ENCODE measurements at places on chromosomes 2 and 18.

GRCh38 chr2:68412127-68412819 is 47.2 kb downstream of the PLEK start:
- DNase-seq: no peak

GRCh38 chr2:210681491-210681890 is 125.1 kb downstream of the CPS1 start:
- no peak for DNase-seq

DNA sequence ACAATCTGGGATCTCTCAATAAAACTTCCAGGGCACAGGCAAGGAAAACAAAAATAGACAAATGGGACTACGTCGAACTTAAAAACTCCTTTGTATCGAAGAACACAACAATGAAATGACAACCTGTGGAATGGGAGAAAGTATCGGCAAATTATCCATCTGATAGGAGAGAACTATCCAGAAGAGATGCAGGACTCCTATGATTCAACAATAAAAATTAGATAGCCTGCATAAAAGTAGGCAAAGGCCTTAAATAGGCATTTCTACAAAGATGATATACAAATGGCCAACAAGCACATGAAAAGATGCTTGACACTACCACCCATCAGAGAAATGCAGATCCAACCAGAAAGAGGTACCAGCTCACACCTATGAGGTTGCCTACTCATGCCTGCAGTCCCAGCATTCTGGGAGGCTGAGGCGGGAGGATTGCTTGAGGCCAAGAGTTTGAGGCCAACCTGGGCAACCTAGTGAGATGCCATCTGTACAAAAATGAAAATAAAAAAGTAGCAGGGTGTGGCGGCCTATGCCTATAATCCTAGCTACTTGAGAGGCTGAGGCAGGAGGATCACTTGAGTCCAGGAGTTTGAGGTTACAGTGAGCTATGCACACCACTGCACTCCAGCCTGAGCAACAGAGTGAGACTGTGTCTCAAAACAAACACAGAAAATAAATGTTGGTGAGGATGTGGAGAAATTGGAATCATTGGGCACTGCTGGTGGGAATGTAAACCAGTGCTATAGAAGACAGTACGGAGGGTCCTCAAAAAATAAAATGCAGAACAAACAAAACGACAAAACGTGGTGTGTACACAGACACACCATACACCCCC is 21.6 kb downstream of the TWIST2 start:
- no peak for DNase-seq

DNA sequence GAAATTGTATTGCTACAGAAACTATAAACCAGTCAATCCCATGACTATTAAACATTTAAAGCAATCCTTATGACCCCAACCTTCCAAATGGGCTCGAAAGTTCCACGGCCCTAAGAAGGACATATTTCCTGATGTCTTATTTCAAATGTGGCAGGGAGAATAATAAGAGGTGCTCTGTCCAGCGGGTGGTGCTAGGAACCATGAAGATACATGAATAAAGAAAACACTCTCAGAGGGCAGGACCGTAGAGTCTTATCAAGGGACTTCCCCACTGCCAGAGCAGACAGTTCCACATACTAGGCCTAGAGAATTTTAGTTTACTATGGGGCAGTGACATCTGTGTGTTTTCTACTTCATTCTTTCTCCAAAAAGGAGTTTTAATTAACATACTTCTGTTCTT is 187.1 kb upstream of the PIK3C3 start:
- no peak for DNase-seq

- DNase-seq: no peak
Observed at GRCh38 chr2:19321946-19322345, 36.5 kb downstream of the OSR1 start.

GRCh38 chr2:14942987-14943386 is 310.5 kb downstream of the LRATD1 start:
- DNase-seq: no peak

GRCh38 chr2:205024822-205025518 is 479.7 kb downstream of the PARD3B start:
- peak; percentile 81 for DNase-seq

DNA sequence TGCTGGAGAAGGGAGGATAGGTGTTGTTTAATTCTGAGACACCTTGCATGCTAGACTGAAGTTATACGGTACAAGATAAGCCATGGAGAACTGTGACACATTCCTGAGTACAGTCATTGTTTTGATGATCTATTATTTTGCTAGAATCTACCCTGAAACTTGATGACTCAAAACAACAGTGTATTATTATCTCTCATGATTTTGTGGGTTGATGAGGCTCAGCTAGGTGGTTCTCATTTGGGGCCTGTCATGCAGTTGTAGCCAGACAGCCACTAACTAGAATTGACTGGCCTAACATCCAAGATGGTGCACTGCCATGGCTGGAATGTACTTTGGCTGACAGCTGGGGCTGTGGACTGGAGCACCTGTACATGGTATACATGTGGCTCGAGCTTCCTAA is 5.4 kb upstream of the IL1R1 start:
- DNase-seq: peak; percentile 84

DNA sequence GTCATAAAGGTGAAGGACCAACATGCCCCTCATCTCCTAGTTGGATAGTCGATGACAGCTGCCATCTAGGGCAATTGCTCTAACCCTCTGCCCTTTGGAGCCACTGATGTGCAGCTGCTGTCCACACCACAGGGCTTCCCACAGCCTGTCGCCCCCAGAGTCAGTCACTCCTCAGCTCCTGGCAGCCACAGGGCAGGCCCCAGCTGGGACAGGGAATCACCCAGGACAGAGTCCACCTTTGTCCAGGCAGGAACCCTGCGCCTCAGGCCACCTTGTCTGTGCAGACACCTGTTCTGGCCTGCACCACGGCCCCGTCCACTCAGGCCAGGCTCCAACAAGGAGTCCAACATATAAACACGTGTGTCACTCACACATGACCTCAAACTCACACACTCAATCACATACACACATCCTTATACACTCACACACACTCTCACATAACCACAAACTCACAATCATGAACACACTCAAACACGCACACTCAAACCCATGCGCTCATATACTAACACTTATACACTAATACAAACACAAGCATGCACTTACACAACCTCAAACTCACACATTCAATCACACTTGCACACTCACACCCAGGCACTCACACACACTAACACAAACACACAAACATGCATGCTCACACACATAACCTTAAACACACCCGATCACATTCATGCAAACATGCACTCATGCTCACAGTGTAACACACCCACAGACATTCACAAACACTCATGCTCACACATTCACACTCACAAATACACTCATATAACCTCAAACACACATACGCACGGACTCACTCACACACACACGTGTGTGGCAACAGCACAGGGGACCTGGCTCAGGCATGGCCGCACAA is 29.7 kb downstream of the HDAC4 start:
- no peak for DNase-seq

- no peak for DNase-seq
Observed at GRCh38 chr18:36325846-36326245, 28.3 kb downstream of the FHOD3 start.

DNA sequence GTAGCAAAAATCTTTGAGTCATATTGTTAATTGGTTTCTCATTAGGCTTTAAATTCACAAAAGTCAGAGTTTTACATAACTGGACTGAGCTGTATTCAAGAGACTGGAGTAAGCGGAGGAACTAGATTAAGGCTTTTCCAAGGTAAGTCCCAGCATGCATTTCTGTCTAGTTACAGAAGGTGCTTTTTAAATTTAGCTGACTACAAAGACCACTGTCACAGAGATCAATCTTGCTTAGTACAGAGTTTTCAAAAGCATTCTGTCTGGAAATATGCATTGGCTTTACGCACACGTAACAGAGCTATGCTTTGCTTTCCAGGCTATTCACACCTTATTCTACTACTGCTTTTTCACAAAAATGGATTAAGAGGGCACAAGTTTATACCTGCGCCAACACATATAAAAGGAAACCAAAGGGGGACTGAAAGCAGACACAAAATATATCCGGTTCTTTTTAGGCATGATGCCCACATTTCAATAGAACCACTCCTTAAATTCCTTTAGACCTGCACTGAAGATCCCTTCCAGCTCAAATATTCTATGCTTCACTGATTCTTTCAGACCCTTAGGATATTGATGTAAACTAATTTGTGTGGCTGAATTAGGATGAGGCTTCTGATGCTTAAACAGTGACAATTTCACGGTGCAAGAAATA is 560.7 kb upstream of the CRIM1 start:
- no peak for DNase-seq

DNA sequence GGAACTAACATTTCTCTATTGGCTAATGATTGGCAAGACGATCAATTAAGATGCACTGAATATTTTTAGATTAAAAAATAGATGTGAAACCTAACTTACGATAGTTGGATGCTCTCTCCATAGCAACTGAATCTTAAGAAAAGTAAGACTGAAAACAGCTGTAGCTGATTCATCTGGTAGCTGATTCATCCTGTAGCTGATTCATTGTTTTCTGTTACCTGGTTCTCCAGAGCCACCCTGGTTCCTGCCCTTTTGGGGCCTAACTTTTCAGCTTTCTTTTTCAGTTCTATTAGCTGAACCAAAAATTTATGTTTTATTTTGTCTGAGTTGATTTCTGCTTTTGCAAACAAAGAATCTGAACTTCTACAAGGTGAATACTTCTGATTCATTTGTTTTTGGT is 22.7 kb upstream of the SPR start:
- DNase-seq: peak; percentile 80

- DNase-seq: no peak
Observed at GRCh38 chr2:220466251-220466691, 838.8 kb downstream of the SLC4A3 start.

GRCh38 chr2:24972315-24972961 is 683 bp upstream of the DNAJC27 start:
- peak; percentile 40 for DNase-seq

DNA sequence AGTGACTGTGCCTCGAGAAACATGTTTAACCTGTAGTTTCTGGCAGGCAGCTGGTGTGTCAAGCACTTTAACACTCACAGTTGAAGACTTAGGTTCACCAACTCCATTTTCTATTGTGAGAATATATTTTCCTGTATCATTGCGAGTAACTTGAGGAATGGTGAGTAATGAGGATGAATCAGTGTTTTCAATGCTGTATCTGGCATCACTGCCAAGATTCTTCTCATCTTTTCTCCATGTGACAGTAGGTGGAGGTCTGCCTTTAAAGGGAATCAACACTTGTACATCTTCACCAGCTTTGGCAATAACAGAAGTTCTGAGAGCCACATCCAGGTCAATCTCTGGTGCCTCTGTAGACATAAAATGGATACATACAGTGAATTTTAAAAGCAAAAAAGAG is 72.8 kb downstream of the PLEKHA3 start:
- no peak for DNase-seq

DNA sequence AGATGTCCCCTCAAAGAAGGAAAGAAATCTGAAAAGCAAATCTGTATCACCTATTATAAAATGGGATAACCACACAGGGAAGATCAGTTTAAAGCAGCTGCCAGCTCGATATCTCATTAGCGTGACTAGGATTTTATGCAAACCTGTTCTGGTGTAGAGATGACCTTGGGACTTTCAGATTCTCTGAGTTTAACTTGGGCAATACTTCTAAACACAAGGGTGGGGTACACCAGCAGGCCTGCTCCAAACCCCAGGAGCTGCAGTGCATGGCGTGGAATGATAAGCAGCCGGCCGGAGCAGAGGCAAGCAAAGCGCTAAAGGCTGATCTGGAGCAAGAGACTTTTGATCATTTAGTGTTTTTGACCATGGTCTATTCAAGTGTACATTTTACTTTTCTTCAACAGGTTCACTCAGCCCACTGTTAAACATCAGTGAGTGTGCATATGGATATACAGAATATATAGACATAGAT is 4.7 kb downstream of the SERTAD2 start:
- DNase-seq: no peak

GRCh38 chr2:32051836-32052439 is 11.4 kb upstream of the SPAST start:
- DNase-seq: no peak

DNA sequence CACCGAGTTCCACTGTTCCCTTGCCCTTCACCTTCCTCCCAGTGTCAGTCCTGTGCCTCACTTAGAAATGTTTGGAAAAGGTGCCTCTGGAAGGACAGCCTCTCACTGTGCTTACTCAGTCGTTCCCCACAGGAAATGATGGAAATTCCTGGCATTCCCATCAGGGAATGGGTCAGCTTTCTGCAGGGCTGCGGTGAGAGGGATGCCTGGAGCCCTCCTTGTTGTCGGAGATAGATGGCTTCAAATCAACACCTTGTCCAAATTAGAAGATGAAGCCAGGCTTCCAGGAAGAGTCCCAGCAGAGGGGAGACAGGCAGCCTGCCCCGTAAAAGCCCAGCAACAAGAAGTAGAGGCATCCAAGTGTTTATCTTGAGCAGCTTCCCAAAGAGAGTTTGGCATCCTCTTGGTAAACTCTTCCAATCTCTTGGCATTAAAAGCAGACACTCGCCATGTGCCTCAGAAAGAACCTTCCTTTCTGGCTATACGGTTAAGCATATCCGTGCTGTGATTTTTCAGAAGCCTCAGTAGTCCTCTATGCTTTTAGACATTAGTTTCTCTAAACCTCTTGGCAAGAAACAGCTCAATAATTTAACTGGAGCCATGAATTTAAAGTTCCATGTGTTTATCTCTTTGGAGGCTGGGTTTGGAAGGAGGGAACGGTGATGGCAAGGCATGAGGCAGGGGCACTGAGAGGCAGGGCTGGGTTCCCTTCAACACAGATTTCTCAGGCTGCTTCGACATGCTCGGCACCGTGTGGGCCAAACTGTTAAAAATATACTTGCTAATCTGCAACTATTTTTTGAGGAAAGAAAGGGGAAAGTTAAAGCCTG is 25.1 kb downstream of the COLEC12 start:
- DNase-seq: no peak

GRCh38 chr18:36942264-36942663 is 113.3 kb downstream of the KIAA1328 start:
- peak; percentile 50 for DNase-seq

DNA sequence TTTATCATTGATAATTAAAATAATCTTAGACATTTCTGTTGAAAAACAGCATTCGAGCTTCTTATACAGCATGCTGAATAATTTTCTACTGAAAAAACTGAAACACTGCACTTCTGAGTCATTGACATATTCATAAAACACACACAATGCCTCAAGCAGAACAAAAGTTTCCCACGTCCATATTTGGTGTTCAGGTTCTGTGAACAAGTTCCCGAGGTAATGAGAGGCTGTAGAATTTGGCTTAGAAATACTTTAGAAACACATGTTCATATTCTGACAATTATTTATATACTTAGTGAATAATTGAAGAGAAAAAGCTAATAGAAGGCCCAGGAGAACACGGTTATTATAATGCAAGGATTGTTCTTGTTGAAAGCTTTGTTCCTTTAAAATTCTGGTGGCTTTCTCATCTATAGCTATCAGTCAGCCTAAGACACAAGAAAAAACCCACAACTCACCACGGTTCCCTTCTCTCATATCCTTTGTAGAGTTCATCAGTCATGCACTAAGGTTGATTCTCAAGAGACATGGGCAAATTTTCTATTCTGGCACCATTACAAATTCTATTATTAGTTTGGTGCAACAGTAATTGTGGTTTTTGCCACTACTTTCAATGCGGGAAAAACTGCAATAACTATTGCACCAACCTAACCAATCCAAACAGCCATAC is 194.4 kb downstream of the TMX3 start:
- DNase-seq: no peak
